Fibroblast of lung (primary cell): ENCODE measurements at places on chromosomes 16 and 17. TPM values are rescaled to one million over a fixed set of nuclear protein-coding genes. Genes with fewer than 3 reads are reported as not detected.

MT1A gene
- 2.3 and 5.3 TPM in 2 replicates for total RNA-seq

SOST gene
- not detected in 2 replicates for total RNA-seq

STX1B gene
- total RNA-seq, result 1.3 and 2.1 TPM in 2 replicates

ACAP1 gene
- total RNA-seq, result 2.1 and 3.9 TPM in 2 replicates

NGFR gene
- total RNA-seq, result under 0.01 and 0.17 TPM in 2 replicates

CHRNE gene
- total RNA-seq, result 0.51 and 0.66 TPM in 2 replicates

IRX3 gene
- total RNA-seq, result 0.33 and 0.77 TPM in 2 replicates

CD19 gene
- under 0.01 and 0.26 TPM in 2 replicates for total RNA-seq

SECTM1 gene
- total RNA-seq, result 17.3 and 31.1 TPM in 2 replicates

CCL2 gene
- total RNA-seq, result 23.1 and 42.9 TPM in 2 replicates

RNF167 gene
- 13.6 and 22.8 TPM in 2 replicates for total RNA-seq

CACNG5 gene
- not detected in 2 replicates for total RNA-seq

CCNF gene
- total RNA-seq, result 3.6 and 7.3 TPM in 2 replicates

DHRS7C gene
- total RNA-seq, result not detected in 2 replicates

HOXB9 gene
- not detected in 2 replicates for total RNA-seq

MMP28 gene
- total RNA-seq, result 2.8 and 4.6 TPM in 2 replicates
